Lung (tissue), 17 donors: ENCODE measurements at places on chromosomes 1 and 21. TPM values are rescaled to one million over a fixed set of nuclear protein-coding genes. Genes with fewer than 3 reads are reported as not detected.
A peak's percentile ranks its signal among the peaks of the same experiment; 100 is the strongest.

- H3K36me3 ChIP-seq = no peaks in the 10 kb centered on the region
- peak overlapping the region; percentile 99 for H3K27ac ChIP-seq
Measured at GRCh38 chr1:39105841-39106765, 80.0 kb downstream of the NDUFS5 start.

GRCh38 chr1:70847013-70847412 is 200.6 kb downstream of the PTGER3 start:
- no peaks in the 10 kb centered on the region for H3K36me3 ChIP-seq
- DNase-seq = no peak
- H3K27me3 ChIP-seq = no peaks in the 10 kb centered on the region

DNA sequence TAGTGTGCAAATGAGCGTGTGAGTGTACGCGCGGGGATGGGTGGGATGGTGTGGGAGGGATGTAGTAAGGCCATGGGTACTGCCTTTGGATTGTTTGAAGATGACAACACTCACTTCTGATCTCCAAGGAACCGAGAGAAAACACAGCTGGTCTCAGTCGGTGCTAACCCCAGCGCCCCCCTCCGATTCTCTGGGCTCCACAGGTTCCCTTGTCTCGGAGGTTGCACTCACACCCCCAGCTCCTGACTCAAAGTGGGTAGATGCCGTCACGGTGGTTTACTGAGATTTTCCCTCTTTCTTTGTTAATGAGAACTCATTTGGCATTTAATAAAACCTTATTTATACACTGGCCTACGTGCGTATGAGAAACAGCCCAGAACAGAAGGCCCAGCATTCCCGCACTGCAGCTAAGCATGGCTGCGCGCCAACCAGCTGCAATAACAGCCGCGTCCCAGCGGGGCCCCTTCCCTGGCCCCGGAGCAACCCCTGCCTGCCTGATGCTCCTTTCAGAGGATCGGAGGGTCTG is 25.8 kb downstream of the ABCA4 start:
- no peaks in the 10 kb centered on the region for H3K27me3 ChIP-seq
- peak overlapping the region; percentile 89 for H3K27ac ChIP-seq
- peak; percentile 90 for DNase-seq
- peaks cover 35% of the 10 kb centered on the region for H3K4me1 ChIP-seq
- no peaks in the 10 kb centered on the region for H3K36me3 ChIP-seq

- no peak overlapping the region for H3K27ac ChIP-seq
- H3K4me1 ChIP-seq = no peaks in the 10 kb centered on the region
- DNase-seq = no peak
- H3K27me3 ChIP-seq = no peaks in the 10 kb centered on the region
- H3K4me3 ChIP-seq = no peak overlapping the region
Measured at GRCh38 chr1:15051882-15052528, 101.5 kb upstream of the TMEM51 start.

DNA sequence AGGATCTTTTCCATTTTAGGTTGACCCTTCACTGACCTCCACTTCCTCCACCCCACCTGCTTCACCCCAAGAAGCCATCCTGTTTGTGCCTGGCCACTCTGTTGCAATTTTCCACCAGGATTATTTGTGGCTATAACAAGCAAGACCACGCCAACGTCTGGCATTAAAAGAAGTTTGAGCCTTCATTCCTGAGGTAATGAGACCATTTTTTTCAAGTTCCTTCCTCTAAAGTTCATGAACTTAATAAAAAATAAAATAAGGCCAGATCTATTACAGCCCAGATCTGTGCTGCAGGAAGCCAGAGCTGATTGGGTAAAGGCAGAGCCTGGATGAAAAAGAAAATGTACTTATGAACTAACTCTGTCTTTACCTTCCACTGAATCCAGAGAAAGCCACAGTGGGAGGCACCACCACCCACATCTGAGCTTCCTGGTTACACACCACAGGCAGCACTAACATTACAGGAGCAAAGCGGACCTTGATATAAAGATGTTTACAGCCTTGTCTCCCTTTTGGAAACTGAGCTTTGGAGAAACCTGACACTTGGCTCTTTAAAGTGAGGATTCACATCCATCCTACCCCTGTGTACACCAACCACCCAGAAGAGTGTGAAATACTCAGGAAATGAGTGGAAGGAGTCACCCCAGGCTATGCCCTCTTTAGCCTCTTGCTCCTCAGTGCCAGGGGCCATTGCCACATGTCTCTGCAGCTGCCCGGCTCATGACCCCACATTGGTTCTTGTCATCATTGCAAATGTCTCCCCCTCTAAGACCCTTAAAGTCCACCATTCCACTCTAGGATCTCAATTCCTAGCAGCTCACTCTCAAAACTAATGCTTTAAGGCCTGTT is 293.6 kb downstream of the PLPP3 start:
- H3K4me1 ChIP-seq = peaks cover 6% of the 10 kb centered on the region
- H3K4me3 ChIP-seq = no peak overlapping the region
- no peak for DNase-seq
- no peaks in the 10 kb centered on the region for H3K36me3 ChIP-seq

GRCh38 chr1:234875953-234876855 is 252.4 kb downstream of the TOMM20 start:
- H3K4me1 ChIP-seq = peaks cover 5% of the 10 kb centered on the region
- H3K27ac ChIP-seq = peak overlapping the region; percentile 7
- H3K36me3 ChIP-seq = no peaks in the 10 kb centered on the region
- H3K4me3 ChIP-seq = no peak overlapping the region
- DNase-seq = peak; percentile 34
- H3K27me3 ChIP-seq = no peaks in the 10 kb centered on the region

DNA sequence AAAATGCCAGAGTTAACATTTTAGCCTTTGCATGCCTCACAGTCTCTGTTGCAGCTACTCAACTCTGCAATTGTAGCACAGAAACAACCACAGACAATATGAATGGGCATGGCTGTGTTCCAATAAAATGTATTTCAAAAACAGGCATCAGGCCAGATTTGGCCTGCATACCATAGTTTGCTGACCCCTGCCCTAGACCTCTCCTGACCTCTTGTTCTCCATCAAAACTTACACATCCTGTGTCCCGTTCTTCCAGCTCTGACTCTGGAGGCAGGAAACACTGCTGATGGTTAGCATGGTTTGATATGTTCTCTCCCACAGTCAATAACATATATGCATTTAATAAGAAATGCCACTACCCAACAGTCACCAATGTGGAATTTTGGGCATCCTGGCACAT is 138.6 kb downstream of the LMX1A start:
- no peak for DNase-seq
- peaks cover 11% of the 10 kb centered on the region for H3K4me1 ChIP-seq
- no peak overlapping the region for H3K4me3 ChIP-seq
- no peaks in the 10 kb centered on the region for H3K36me3 ChIP-seq

DNA sequence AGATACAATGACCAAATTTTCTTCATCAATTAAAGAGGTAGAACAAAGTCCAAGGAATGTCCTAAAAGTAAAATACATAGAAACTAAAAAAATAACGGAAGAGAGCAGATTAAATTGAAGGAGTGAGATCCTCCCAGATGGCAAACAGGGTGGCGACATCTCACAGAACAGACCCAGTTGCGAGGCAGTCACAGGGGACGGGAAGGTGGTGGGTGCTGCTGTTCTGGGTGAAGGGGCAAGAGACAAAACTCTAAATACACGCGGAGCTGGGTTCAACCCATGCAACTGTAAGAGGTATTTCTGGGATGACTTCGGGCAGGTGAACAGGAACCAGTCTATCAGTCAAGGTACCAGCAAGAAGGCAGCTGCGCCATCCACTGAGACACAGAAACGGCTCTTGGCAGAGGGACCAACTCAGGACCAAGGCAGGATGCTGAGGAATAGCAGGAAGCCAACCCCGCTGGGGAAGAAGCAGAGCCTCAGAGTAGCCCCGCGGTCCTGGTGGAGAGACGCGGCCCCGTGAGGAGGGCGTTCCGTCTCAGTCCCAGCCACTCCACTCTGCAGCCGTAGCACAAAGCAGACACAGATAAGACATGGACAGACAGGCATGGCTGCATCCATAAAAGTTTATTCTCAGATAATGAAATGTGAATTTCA is 32.2 kb downstream of the WDR4 start:
- peaks cover 6% of the 10 kb centered on the region for H3K36me3 ChIP-seq
- H3K27ac ChIP-seq = no peak overlapping the region
- no peak for DNase-seq
- no peak overlapping the region for H3K4me3 ChIP-seq
- H3K4me1 ChIP-seq = no peaks in the 10 kb centered on the region

- H3K27ac ChIP-seq = peak overlapping the region; percentile 0
- DNase-seq = peak; percentile 51
- H3K36me3 ChIP-seq = no peaks in the 10 kb centered on the region
- no peaks in the 10 kb centered on the region for H3K4me1 ChIP-seq
- no peaks in the 10 kb centered on the region for H3K27me3 ChIP-seq
- H3K4me3 ChIP-seq = no peak overlapping the region
Measured at GRCh38 chr1:214224611-214225354, 56.2 kb upstream of the SMYD2 start.

DNA sequence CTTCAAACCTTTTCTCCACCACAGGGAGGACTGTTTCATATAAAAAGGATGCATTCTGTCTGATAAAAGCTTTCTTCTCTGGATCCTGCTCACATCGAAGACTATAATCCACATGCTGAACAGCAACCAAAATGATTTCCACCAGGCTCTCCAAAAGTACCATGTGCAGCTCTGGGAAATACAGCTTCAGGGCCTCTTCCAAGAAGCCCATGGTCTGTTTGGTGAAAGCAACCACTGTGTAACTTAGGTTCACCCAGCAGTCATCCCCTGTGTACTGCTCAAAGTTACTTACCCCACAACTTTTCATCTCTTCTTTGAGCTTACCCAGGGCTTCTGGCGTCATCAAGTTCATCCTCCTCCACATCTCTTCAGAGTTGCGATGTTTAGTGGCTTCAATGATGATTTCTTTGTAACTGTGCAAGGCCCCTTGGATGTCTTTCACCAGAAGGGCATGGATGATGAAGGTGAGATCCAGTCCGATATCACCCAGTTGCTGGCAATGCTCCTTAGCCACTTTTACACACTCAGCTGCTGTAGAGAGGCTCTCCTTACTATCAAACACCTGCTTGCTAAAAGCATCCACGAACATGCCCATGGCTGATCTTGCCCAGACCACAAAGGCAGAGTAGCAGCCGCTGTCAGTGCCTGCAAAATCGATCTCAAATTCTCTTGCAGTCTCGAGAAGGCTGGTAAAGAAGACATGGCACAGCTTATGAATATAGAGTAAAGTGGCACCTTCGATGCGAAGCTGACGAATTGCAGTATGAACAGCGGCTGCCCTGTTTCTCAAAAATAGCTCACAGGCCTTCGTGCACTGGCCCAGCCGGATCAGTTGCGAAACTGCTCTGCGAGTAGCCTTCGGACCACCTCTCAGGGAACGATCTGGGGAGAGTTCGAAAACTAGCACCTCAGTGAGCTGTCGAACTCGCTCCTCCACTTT is 1.7 kb downstream of the EXOC8 start:
- H3K4me3 ChIP-seq = peak overlapping the region; percentile 97
- H3K36me3 ChIP-seq = peaks cover 3% of the 10 kb centered on the region
- H3K27ac ChIP-seq = no peak overlapping the region
- no peak for DNase-seq

GRCh38 chr1:224289396-224289795 is 40.6 kb downstream of the NVL start:
- H3K4me1 ChIP-seq = no peaks in the 10 kb centered on the region
- H3K4me3 ChIP-seq = no peak overlapping the region
- no peak overlapping the region for H3K27ac ChIP-seq
- H3K36me3 ChIP-seq = peaks cover 38% of the 10 kb centered on the region

- peaks cover 4% of the 10 kb centered on the region for H3K4me1 ChIP-seq
- H3K27me3 ChIP-seq = no peaks in the 10 kb centered on the region
- peaks cover 12% of the 10 kb centered on the region for H3K36me3 ChIP-seq
- no peak overlapping the region for H3K4me3 ChIP-seq
- no peak for DNase-seq
- no peak overlapping the region for H3K27ac ChIP-seq
Measured at GRCh38 chr1:247338723-247339275, 7.1 kb upstream of the ZNF496 start.

DNA sequence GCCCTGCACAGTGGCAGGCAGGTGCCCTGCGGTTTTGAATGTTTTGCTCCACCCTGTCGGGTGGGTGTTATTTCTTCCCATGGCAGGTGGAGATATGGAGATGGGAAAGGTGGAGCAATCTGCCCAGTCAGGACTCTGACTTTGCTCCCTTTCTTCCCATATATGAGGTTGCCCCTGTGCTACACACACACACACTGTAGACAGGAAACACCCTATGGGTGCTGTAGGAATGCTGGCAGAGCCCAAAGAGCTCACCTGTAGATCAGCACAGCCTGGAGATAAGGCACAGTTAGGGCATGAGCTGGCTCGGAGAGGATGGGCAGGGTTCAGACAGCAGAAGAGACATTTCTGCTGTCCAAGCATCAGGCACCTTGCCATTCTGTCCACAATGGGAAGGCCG is 246.0 kb upstream of the AJAP1 start:
- no peaks in the 10 kb centered on the region for H3K36me3 ChIP-seq
- DNase-seq = no peak
- no peaks in the 10 kb centered on the region for H3K4me1 ChIP-seq
- H3K4me3 ChIP-seq = no peak overlapping the region
- H3K27me3 ChIP-seq = no peaks in the 10 kb centered on the region

CD244 gene
- 1.5 TPM for total RNA-seq

NHLH2 gene
- total RNA-seq = not detected

CYP4A22 gene
- 0.14 TPM for total RNA-seq

SAMD11 gene
- 26.3 TPM for total RNA-seq

PTGFRN gene
- 51.7 TPM for total RNA-seq

TFAP2E gene
- total RNA-seq = 2.5 TPM

PCBP3 gene
- total RNA-seq = 8.2 TPM

TNFRSF1B gene
- 79.0 TPM for total RNA-seq

TTC22 gene
- total RNA-seq = 3.4 TPM

HLX gene
- total RNA-seq = 20.9 TPM

COL11A1 gene
- 7.5 TPM for total RNA-seq

CDC42BPA gene
- total RNA-seq = 32.7 TPM

CCDC27 gene
- not detected for total RNA-seq
